ENCODE measurements at places on chromosomes 2 and 18. TPM values are rescaled to one million over a fixed set of nuclear protein-coding genes. Genes with fewer than 3 reads are reported as not detected.

Gene FAM237A
- not detected for total RNA-seq

Gene MC5R
- not detected for total RNA-seq

Gene ALPP
- total RNA-seq = under 0.01 TPM

Gene ASPRV1
- total RNA-seq = 0.33 TPM

Gene AQP12B
- total RNA-seq = not detected

Gene TUBB8B
- total RNA-seq = not detected

Gene DYNAP
- not detected for total RNA-seq

Gene DPP4
- 163 TPM for total RNA-seq

Gene KLHL30
- 0.66 TPM for total RNA-seq

Gene MEMO1
- 49.1 TPM for total RNA-seq

Gene CNGA3
- 0.17 TPM for total RNA-seq

Measured in smooth muscle cell of trachea (primary cell).